ENCODE measurements at places on chromosomes 3 and 15.
A peak's percentile ranks its signal among the peaks of the same experiment; 100 is the strongest.

DNA sequence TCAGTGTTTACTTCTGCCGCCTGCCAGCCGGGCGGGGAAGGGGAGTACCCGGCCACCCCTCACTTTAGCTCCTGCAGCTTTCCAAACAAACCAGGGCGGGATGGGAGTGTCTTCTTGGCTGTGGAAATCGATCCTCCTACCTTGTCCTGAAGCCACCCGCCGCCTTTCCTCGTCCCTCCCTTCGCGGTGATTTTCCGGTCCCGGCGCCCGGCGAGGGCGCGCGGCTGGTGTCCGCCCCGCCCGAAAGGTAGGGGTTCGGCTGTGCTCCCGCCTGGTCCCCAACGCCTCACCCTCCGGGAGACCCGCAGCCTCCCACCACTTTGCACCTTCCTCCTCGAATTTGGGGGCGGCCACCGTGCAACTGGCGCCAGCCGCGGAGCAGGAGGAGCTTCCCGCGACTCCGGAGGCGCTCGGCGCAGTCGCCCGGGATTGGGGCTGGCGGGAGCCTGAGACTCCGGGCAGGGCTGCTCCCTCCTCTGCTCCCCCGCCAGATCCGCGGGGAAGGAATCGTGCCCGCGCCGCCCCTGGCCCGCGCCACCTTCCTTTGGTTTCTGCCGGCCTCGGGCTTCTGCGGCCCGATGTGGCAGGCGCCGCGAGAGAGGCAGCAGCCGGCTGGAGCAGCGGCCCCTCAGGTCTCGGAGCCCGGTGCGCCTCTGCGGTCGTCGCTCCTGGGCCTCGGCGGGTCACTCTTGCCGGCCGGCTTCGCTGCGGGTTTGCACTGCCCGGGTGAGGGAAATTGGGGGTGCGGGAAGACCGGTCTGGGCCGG is 30.7 kb upstream of the ST3GAL6 start:
- DNase-seq: peak; percentile 65

DNA sequence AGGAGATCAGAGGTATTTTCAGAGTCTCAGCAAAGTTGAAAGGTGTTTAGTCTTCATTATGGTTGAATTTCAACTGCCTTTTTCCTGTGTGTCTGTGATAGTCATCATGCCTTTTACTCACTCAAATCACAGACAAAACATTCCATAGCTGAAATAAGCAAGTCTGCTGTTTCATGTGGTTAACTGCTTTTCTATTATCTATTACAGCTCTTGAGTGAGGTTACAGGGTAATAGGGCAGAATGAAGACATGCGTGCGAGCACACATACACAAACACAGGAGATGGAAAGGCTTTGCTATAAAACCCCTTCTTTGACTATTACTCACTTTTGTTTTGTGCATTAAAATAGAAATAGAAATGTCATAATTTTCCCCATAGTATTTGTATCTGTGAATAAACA is 192.6 kb upstream of the RARB start:
- no peak for DNase-seq

GRCh38 chr15:64740311-64741170 is 34.8 kb downstream of the RBPMS2 start:
- no peak for DNase-seq

DNA sequence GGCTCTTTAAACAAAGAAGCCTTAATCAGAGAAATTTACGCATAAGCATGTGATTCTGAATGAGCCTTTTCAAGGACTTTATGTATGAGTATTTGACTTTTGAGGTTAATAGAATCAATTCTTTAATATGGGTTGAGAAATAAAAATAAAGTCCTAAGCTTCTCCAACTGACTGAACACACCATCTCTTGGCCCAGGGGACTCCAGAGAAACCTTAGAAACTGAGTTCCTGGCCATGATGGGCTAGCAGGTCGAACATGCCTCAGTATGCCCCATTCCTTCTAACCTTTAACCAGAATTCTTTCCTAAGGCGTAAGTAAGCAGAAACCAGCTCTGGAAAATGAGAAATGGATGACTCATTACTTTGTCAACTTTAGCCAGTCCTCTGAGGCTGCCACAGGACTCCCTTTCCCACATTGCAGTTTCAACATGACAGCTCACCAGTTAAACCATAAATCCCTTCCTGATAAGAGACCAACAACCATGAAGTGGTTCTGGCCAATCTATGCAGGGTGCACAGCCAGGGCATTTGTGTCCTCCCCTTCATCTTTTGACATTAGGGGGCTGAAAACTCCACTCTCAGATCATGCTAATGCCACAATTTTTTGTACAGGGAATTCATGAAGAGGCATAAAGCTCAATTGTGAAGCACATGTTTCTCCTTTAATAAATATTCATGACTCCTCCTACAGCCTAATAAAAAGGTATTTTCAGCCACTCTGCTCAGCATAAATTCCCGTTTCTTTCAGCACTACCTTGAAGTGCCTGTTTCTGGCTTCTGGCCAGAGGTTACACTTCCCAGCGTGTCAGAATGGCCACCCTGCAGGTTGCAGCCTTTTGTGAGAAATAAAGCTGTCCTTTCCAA is 33.3 kb downstream of the TM4SF18 start:
- DNase-seq: no peak

- DNase-seq: no peak
Measured at GRCh38 chr15:82570721-82571508, 30.7 kb upstream of the RPS17 start.

GRCh38 chr15:23736033-23736673 is 49.0 kb upstream of the NDN start:
- no peak for DNase-seq

- no peak for DNase-seq
Measured at GRCh38 chr3:168251371-168251770, 155.6 kb upstream of the GOLIM4 start.

DNA sequence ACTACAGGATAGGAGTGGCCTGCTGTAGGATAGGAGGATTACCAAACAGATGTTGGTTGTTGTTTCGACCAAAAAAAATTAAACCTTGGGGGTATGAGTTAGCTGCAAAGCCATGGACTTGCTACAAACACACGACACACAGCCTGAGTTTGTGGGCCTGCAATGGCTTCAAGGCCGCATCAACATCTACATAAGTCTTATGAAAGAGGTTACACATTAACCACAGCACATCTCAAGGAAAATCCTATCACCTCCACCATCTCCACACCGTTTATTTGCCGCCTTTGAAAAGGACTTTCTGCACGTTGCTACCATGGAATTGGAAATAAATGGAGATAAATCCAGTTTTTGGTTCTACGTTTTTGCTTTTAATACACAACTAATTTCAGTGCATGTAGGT is 23.0 kb downstream of the LRIG1 start:
- no peak for DNase-seq

Measured in activated CD8-positive, alpha-beta memory T cell treated with anti-CD3 and anti-CD28 coated beads, Interleukin-2, amount 50 U/mL, for 48 hours (primary cell).